ENCODE measurements at places on chromosomes 5 and 9.

DNA sequence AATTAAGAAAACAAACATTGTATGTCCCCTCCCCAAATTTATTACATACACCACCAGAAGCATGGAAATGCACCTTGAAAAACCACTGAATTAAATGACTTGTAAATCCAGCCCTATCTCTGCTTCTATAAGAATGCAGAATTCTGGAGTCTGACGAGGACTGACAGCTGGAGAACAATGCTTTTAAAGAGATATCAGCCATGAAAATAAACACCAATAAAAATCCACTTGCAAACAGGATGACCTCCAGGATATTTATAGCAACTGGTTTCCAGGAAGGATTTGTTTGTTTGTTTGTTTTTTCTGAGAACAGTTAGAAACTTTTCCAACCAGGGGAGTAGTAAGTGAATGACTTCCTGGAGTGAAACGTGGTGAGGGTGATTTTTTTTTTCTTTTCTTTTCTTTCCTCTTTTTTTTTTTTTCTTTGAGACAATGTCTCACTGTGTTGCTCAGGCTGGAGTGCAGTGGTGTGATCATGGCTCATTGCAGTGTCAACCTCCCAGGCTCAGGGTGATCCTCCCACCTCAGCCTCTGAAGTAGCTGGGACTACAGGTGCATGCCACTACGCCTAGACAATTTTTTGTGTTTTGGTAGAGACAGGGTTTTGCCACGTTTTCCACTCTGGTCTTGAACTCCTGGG, 38.7 kb upstream of the SLC36A1 start:
- DNase-seq: no peak

DNA sequence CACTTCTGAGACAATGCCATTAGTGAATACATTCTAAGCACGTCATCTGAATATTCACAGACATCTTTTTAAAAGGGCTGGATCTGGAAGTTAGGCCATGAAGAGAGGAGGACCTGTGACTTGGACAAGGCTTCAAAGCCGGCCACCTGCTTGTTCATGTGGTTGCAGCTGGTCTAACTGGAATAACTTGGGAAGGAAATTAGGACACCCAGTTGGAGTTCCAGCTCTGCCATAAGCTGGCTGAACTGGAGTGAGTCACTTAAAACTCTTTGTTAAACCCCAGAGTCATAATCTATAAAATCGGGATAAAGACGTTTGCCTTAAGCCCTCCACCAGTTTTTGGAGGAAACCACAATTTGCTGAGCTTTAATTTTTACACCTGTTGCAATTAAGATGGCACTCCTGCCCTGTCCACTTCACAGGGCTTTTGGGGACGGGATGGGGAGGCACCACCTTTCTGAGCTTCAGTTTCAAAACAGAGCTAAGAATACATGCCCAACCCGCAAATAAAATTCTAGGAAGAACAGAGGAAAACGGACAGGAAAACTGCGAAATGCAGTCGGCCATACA, 536 bp upstream of the STX17 start:
- no peak for DNase-seq

- no peak for DNase-seq
Observed at GRCh38 chr5:134143944-134144941, 29.8 kb downstream of the TCF7 start.

- DNase-seq: no peak
Observed at GRCh38 chr9:4174546-4175175, 125.2 kb downstream of the GLIS3 start.

DNA sequence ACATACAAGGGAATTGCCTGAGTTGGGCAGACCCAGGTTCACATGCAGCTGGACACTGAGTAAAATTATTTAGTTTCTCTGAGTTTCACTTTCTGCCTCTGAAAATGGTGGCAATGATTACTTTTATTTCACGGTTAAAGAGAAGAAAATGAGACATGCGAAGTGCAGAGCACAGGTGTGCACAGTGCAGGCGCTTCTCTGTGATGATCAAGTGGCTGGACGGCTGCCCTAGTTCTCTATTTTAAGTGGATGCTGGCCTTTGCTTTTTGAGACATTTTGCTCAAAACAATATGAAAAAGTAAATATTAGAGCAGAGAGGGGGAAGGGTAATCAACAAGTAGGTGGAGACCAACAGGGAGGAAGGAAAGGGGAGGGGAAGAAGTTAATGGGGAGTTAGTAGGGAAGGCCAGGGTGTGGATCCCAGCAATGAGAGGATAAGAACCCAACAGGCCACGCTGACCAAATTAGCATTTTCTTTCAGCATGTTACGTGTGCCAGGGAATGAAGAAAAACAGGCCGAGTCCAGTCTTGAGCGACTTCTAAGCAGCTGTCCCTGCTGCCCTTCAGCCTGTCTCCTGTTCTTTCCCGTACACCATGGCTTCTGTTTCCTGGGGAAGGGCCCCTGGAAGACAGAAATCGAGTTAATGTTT, 16.1 kb downstream of the SNX18 start:
- DNase-seq: no peak

GRCh38 chr9:133679056-133679455, 42.9 kb downstream of the DBH start:
- no peak for DNase-seq

DNA sequence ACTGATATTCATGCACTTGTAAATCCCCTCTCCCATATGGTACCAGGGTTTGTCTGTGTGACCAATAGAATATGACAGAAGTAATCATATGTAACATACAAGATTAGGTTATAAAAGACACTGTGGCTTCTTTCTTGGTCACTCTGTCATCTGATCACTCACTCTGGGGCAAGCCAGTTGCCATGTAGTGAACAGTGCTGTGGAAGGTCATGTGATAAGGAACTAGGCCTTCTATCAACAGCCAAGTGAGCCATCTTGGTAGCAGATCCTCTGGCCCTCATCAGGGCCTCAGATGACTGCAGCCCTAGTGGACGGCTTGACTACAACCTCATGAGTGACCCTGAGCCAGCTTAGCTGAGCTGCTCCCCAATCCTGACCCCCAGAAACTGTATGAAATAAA, 30.0 kb upstream of the MATR3 start:
- DNase-seq: no peak

DNA sequence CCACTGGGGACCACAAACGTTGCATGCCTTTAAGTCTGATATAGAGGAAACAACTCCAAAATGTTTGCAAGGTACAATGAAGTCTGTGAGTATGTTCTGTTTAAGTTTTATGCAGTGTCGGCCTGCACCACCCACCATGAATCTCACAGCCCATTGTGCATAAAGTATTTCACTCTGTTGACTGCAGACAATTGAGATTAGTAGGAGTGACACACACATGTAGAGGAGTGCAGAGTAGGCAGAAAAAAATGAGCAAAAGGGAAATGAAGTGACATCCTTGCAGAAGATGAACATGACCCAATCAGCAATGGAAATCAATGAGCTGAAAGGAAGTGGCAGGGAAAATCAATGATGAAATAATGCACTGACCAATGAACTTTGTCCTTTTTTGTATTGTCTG, 315.6 kb upstream of the PTPRD start:
- DNase-seq: no peak

GRCh38 chr9:129665389-129665775, at the start of gene PRRX2:
Gene PRRX2, plus strand, starts transcription at chr9:129665647. Its CDS starts 221 bp downstream, at chr9:129665868.
- no peak for DNase-seq

DNA sequence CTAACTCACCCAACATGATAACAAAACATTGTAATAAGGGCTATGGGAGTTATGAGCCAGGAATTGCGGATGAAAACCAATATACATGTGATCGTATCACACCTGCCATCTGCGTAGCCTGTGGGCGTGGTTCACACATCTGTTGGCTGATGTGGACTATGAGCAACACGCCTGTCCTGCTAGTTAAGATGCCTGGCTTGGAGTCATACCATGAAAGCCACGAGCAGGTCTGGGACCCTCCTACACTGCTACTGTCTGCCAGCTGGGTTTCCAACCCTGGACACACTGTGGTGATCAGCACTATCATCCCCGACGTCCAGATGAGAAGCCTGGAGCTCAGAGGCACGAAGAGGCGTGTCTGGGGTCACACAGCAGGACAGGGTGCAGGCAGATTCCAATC, 40.2 kb downstream of the STK10 start:
- no peak for DNase-seq

- DNase-seq: peak; percentile 99
Observed at GRCh38 chr9:107282759-107283622, at the start of gene RAD23B. Gene RAD23B, plus strand, starts transcription at chr9:107283279. Its CDS starts 351 bp downstream, at chr9:107283630.

GRCh38 chr9:113479174-113479621, 15.7 kb downstream of the RGS3 start:
- no peak for DNase-seq

DNA sequence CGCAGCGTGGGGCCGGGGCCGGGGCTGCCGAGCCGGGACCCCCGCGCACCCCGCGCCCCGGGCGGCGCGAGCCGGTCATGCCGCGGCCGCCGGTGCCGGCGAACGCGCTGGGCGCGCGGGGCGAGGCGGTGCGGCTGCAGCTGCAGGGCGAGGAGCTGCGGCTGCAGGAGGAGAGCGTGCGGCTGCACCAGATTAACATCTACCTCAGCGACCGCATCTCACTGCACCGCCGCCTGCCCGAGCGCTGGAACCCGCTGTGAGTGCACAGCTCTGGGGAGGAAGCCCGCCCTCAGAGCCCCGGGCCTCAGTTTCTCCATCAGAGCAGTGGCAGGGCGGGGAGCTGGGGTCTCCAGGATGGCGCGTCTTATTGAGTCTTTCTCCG, 335 bp downstream of the GALNT12 start:
- no peak for DNase-seq

DNA sequence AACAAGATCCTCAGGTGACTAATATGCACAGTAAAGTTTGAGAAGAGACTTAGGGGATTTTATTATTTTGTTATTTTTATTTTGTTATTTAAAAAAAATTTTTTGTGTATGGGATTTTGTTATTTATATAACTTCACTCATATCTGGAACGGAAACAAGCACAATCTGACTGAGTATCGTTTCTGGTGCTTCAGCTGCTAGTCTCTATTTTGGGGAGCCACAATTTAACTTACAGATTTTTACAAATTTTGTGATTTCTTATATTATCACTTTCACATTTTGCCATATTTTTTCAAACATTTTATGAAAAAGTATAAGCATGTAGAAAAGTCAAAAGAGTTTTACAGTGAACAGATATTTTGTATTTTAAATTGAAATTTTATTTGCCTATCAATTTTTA, 208.7 kb downstream of the CCDC171 start:
- DNase-seq: no peak

DNA sequence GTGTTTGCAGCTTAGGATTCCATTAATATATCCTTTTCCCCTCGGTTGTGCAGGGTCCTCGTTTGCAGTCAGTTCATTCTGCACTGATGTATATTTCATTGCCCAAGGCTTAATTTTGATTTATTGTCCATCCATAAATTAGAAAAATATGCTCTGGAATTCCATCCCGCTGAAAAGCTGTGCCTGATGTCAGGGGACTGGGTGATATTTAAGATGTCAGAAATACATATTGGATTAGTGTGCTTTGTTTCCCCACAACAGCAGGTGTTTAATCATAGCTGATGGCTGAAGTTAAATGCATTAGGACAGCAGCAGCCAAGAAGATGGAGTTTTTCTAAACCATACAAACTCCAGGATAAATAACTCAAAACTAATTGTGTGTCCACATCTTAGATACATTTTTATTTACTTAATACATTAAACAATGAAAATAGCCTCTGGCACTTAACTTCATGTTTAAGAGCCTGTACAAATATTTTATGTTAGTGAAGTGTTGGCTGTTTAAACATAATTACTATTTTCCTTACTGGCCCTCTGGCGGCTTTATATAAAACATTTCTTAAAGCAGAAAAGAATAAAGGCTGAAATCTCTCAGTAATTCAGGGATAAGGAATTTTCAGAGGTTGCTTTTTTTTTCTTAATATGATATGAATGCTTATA, 170.4 kb upstream of the TBCA start:
- no peak for DNase-seq

GRCh38 chr5:86463339-86463738, 154.4 kb upstream of the COX7C start:
- DNase-seq: no peak

DNA sequence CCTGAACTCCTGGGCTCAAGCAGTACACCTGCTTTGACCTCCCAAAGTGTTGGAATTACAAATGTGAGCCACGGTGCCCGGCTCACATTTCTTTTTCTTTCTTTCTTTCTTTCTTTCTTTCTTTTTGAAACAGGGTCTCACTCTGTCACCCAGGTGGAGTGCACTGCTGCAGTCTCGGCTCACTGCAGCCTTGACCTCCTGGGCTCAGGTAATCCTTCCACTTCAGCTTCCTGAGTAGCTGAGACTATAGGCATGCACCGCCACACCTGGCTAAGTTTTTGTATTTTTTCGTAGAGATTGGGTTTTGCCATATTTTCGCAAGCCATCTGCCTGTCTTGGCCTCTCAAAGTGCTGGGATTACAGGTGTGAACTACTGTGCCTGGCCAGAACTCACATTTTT, 183.7 kb downstream of the CCDC171 start:
- no peak for DNase-seq

DNA sequence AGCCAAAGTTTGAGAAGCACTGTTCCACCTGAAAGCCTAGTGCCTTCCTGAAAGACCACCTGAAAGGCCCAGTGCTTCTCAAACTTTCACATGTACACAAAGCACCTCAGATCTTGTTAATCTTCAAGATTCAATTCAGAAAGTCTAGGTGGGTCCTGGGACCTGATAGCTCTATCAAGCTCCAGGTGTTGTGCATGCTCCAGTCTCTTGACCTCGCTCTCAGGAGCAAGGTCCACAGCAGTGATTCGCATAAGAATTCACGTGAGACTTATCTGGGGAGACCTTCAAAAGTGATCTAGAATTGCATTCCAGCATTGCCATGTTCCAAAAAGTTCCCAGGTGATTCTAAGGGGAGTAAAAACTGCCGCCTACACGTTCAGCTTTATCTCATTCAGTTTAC, 102.1 kb downstream of the PIK3R1 start:
- DNase-seq: no peak

DNA sequence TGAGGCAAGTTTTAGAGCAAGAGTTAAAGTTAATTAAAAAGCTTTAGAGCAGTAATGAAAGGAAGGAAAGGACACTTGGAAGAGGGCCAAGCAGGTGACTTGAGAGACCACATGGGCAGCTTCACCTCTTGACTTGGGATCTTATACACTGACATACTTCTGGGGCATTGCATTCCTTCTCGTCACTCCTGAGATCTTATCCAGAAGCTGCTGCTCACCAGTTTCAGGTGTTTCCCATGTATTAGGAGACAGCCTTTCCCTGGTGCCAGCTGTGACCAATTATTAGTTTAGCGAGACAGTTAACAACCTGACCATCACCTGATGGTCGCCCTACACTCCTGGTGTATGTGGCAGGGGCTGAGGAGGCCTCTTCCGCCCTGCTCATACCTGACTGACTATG, 382.1 kb downstream of the KDM4C start:
- no peak for DNase-seq

DNA sequence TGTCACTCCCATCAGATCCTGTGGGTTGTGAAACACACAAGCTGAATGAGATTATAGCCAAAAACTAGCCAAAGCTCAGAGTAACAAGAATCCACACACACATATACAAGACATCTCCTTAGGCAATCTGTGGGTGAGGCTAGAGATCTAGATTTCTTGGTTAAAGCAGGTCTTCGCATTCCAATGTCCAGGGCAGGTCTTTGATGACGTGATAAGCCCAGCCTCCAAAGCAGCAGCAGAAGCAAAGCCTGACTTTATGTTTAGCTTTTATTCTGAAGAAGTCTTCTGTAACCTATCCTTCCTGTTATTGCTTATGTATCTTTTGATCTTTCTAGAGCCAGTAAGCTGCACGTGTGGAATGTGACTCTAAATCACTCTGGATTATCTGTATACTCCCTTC, 199.1 kb upstream of the SLC30A5 start:
- no peak for DNase-seq

- DNase-seq: no peak
Observed at GRCh38 chr9:21078702-21079101, 960 bp upstream of the IFNB1 start.
